CD4-positive, alpha-beta T cell treated with Interferon gamma for 1 hour (primary cell): ENCODE measurements at places on chromosomes 16 and 17.

- peak; percentile 20 for DNase-seq
Observed at GRCh38 chr17:74686761-74687160, 26.0 kb downstream of the CD300LF start.

DNA sequence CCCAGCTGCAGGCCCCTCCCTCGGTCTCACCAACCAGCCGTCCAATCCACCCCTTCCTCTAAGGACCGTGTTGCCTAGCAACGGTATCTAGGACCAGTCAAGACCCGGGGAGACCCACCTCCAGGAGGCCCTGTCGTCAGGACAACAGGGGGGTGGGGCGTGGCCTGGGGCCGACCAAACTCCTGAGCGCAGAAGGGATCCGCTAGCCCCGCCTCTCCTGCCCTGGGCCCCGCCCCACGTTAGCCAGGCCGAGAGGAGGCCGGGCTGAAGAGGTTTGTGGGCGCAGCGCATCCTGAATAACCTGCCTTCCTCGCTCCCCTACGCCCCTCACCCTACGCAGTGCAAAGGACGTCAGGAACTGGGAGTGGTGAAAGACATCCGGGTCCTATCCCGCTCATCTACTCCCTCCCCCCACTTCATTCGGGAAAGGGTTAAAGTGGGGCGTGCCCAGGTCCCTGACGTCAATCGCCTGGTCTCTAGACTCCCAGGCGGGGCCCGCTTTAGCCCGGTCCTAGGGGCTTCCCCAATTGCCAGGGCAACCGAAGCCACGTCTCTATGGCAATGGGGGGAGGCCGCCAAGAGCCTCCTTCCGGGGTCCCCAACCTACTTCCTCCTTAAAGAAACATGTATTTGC, 14.7 kb downstream of the DLG4 start:
- DNase-seq = peak; percentile 99

DNA sequence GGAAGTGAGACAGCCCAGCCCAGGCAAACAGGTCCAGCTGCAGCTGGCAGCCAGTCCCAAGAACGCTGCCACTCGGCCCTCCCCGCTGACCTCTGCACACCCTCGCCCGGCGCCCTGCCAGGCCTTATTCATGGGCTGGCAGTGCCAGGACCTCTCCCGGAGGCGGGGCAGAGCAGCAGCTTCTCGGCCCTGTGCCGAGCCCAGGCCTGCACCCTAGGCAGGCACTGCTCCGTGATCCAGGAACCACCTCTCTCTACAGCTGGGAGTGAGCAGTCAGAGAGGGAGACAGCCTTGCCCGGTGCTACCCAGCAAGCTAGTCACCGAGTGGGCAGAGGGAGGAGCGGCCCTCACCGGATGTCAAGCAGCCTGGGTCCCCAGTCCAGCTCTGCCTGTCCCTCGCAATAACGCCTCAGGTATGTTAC, 79.9 kb upstream of the CBX4 start:
- no peak for DNase-seq

GRCh38 chr17:30790279-30790678, 34.2 kb downstream of the CRLF3 start:
- no peak for DNase-seq

DNA sequence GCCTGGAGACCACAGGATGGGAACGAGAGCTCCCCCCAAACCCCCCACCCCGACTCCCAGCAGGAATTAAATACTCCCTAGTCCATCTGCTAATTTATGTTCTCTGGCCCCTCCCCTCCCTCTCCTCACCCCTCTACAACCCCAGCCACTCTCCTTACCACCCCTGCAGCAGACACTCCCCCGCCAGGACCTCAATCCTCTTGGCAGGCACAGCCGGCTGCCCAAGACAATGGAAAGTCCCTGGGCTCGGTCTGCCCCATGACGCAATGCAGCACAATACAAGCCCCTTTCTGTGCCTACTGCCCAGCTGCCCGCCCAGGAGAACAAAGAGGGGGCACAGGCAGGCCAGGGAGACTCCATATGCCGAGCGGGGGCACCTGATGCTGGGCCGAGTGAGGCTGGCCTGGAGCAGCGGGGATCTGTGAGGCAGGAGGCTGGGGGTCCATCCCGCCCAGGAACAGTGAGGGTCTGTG, 30.3 kb upstream of the CDC42EP4 start:
- no peak for DNase-seq

DNA sequence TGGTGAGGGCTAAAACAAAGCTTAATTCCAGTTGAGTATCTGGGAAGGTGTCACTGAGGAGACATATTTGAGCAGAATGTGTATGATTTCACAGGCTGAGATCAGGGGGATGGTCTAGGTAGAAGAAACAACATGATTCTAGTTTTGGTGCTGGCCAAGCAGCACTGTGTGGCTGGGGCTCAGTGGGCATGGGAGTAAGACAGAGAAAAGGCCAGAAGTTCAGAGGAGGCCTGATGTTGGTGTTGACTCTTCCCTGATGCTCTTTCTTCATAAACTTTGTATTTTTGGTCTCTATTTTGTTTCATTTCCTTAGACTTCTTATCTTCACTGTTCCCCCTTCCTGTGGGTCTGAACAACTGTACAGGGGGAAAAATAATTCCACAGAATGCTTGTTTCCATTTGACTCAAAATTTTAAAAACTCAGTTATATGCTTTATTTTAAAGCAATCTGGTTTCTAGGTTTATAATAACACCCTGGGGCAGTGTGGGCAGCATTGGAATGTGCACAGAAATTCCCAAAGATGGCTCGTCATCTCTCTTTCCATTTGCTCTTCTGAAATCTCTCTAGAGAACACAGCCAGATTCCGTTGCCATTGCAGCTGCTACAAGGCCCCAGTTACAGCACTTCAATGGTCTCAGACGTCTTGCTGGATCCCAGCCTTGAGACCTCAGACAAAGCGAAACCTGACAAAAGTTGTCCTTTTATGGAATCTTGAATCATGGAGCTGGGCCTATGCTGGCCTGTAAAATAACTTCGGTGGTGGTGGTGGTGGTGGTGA, 68.3 kb downstream of the SNX11 start:
- DNase-seq = no peak

GRCh38 chr17:80260791-80261158, at the start of gene RNF213:
Gene RNF213, plus strand, starts transcription at chr17:80260852. Its CDS starts 2,830 bp downstream, at chr17:80263682.
- DNase-seq = peak; percentile 57

DNA sequence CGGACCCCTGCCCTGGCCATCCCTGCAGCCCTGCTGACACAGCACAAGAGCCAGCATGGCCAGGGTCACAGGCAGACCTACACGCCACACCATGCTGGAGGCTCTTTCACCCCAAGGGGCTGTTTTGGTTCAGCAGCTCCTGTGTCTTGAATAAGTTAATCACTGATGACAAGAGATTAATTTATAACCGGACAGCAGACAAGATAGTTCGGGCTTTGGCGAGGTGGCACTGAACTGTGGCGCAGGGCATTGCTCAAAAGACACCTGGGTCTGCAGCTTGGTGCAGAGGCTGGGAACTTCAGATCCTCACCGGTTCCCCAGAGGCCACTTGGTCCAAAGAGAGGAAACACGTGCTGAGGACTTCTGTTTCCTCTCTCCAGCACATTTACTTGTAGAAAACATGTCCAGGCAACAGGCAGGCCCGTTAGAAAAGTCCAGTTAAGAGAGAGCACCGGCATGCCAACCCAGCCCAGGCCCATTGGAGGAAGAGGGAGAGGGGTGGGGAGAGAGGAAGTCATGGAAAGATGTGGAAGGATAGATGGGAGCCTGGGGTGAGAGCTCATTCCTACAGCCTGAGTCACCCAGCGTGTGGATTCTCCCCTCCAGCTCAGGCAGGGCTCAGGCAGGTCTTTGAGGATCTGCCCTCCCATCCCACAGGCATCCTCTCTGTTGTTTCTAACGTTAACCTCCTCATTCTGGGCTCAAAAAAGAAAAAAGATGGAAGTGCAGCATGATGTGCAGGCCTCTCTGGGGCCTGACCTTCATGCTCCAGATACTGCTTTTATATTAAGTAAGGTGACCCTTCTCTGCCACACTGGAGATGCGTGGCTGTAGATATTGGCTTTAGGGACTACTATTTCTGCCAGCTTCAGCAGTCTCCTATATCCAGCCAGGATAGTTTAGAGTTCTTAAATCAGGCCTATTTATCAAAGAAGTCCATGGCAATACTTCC, 80.0 kb upstream of the HNF1B start:
- no peak for DNase-seq

DNA sequence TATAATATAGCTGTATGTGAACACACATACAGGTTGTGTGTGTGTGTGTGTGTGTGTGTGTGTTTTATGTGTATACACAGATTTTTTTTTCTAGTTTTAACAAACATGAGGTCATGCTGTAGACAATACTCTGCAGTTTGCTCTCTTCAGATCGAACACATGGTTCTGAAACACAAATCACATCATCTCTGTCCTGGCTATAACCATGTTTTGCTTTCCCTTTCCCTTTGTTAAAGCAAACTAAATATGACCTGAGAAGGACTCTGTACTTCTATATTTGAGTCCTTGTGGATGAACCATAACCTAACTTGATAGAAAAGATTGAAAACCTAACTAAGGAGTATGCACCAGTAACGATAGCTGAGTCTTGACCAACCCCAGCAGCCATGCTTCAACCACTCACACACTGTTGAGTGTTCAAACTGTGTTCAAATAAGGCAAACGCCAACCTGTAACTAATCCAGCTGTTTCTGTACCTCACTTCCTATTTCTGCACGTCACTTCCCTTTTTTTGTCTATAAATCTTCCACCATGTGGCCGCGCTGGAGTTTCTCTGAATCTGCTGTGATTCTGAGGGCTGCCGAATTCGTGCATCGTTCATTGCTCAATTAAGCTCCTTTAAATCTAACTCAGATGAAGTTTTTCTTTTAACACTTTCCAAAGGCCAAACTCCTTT, 303.8 kb downstream of the HS3ST3B1 start:
- DNase-seq = no peak

DNA sequence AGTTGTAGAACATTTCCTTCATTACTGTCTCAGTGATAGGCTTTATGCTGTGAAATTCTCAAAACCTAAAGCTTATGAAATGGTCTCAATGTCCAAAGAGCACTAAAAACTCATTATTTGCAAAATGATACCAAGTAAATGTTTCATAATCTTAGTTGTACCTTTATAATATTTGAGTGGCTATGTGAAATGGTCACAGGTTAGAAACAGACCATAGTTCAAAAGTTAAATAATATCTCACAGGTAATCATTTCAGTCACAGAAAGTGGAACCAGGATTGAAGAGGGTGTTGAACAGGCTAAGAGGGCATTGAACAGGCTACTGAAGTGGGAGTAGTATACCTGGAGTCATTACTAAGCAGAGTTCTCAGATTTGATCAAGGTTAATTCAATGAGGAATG, 2.9 kb downstream of the RDM1 start:
- DNase-seq = no peak

GRCh38 chr17:74542727-74543383, 3.1 kb downstream of the CD300C start:
- DNase-seq = no peak

- DNase-seq = no peak
Observed at GRCh38 chr16:79677799-79678530, 77.4 kb upstream of the MAF start.

- DNase-seq = no peak
Observed at GRCh38 chr17:42290577-42290976, 2.3 kb downstream of the STAT5A start.
